ENCODE measurements at places on chromosomes 4 and X.
A peak's percentile ranks its signal among the peaks of the same experiment; 100 is the strongest.

DNA sequence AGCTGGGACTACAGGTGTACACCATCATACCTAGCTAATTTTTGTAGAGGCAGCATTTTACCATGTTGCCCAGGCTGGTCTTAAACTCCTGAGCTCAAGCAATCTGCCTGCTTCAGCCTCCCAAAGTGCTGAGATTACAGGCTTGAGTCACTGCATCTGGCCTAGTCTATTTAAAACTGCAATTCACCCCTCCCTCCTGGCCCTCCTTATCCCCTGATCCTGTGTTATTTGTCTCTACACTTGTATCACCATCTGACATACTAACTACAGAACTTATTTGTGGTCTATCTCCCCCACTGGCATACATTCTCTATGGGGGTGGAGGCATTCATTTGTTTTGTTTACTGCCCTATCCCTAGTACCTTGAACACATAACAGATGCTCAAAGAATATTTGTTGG lies 23.7 kb downstream of the CC2D2A start:
- H3K4me3 ChIP-seq, result no peak overlapping the region
- no peak overlapping the region for H3K27ac ChIP-seq
- no peak for DNase-seq
- H3K27me3 ChIP-seq, result no peaks in the 10 kb centered on the region
- no peaks in the 10 kb centered on the region for H3K4me1 ChIP-seq

- no peaks in the 10 kb centered on the region for H3K36me3 ChIP-seq
- no peak overlapping the region for H3K27ac ChIP-seq
- H3K4me3 ChIP-seq, result no peak overlapping the region
- H3K4me1 ChIP-seq, result peaks cover 6% of the 10 kb centered on the region
- no peaks in the 10 kb centered on the region for H3K27me3 ChIP-seq
Observed at GRCh38 chr4:150217192-150217591, 138.9 kb downstream of the DCLK2 start.

- H3K36me3 ChIP-seq, result no peaks in the 10 kb centered on the region
- no peak overlapping the region for H3K27ac ChIP-seq
- no peaks in the 10 kb centered on the region for H3K27me3 ChIP-seq
- no peak overlapping the region for H3K4me3 ChIP-seq
- DNase-seq, result no peak
- no peaks in the 10 kb centered on the region for H3K4me1 ChIP-seq
Observed at GRCh38 chr4:127560755-127561154, 72.0 kb upstream of the INTU start.

GRCh38 chr4:142366769-142367181 lies 479.3 kb downstream of the INPP4B start:
- H3K27me3 ChIP-seq, result no peaks in the 10 kb centered on the region
- H3K4me3 ChIP-seq, result no peak overlapping the region
- DNase-seq, result no peak
- H3K27ac ChIP-seq, result no peak overlapping the region
- no peaks in the 10 kb centered on the region for H3K4me1 ChIP-seq

DNA sequence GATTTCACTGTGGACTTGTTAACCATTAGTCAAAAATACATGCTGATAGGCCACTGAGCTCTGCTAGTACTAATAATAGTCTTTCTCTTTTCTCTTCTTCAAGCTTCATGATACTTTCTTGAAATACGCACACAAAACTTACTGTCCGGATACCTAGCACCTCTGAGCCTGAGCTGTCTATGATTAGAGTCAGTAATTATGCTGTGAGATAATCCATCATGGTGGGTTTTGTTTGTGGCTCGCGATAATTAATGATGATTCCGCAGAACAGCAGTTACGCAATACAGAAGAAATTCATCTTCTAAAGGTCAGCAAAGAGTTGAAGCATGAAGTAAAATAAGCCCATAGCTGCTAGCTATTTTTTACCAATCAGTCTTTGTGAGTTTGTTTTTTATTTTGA lies 511.5 kb upstream of the GALNT7 start:
- H3K4me3 ChIP-seq, result no peak overlapping the region
- no peaks in the 10 kb centered on the region for H3K27me3 ChIP-seq
- no peak for DNase-seq
- H3K36me3 ChIP-seq, result no peaks in the 10 kb centered on the region

DNA sequence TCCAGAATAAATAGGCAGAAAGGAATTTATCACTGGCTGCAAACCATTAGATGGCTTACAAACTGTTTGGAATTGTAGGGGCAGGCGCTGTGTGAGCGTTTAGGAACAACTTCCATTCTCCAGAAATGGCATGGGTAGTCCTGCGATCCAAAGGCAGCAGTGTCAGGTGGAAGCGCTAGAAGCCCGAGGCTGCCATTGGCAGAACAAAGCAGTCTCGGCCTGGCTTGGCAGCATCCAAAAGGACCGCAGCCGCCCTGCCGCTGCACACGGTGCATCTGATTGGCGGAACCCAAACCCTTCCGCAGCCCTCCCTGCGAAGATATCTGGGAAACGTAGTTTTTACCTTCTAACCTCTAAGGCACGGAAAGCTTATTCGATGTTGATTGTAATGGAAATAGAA lies 23.6 kb upstream of the YTHDC1 start:
- H3K27me3 ChIP-seq, result no peaks in the 10 kb centered on the region
- H3K27ac ChIP-seq, result no peak overlapping the region
- peak; percentile 75 for DNase-seq
- no peaks in the 10 kb centered on the region for H3K36me3 ChIP-seq

DNA sequence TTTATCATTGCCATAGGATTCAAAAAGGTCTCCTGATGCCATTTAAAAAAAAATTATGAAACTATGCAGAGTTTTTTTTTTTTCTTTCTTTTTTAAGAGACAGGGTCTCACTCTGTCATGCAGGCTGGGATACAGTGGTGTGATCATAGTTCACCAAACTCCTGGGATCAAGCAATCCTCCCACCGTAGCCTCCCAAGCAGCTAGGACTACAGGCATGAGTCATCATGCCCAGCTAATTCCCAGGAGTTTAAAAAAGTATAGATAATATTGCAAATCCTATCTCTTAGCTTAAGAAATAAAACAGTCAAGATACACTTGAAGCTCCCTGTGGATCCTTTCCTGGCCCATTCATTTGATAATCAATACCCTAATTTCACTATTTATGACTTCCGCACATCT lies 58.6 kb upstream of the PRSS48 start:
- peaks cover 9% of the 10 kb centered on the region for H3K4me1 ChIP-seq
- H3K27me3 ChIP-seq, result no peaks in the 10 kb centered on the region
- no peak overlapping the region for H3K27ac ChIP-seq
- no peak for DNase-seq
- no peak overlapping the region for H3K4me3 ChIP-seq
- no peaks in the 10 kb centered on the region for H3K36me3 ChIP-seq

DNA sequence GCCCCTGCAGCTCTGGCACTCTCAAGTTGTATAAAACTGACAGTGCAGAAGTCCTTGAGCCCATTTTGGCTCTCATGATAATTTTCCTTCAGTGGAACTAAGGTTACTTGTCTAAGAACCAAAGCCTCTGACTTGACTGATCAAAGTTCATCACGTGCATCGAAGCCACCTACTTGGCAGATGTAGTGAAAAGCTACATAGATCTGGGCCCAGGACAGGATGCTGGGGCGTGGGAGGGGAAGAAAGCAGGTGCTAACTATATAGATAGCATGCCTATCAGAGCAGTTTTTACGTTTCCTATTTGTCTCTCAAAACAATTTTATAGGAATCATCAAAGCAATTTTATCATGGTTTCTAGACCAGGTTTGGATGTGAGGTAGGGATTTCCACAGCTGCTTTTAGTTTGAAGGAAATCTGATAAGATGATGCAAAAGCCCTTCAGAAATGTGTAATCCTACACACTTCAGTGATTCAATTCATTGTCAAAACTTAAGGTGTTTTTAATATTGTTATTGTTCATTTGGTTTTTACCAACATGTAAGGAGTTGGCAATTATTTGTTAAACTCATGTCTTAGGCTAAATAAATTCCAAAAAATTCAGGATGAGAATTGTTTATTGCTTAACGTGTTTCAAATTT lies 1.2 kb upstream of the CD40LG start:
- no peak overlapping the region for H3K27ac ChIP-seq
- no peak overlapping the region for H3K4me3 ChIP-seq
- H3K4me1 ChIP-seq, result no peaks in the 10 kb centered on the region
- H3K36me3 ChIP-seq, result no peaks in the 10 kb centered on the region
- no peak for DNase-seq

DNA sequence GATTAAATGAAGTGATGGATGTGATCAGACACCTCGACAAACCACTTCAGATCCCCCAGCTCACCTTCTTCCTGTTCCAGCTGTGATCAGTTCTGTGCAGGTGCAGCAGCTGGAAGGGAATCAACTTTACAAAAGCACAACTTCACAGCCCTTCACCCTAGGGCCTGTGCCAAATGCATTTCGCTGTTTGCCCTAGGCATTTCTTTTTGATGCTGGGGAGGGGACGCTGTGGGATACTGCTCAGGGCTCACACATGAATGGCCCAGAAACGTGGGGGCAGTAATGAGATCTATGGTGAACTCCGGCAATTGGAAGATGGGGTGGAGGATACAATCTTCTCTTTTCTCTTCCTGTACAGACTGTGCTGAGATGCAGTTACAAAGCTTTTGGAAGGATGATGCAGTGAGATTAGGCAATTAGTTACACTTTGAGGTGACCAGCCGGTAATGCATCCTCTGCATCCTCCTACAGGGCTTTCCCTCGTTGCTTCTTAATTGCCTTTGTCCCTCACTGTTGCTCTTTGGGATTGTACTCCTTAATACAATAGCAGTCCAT lies 215.1 kb upstream of the PITX2 start:
- H3K27me3 ChIP-seq, result no peaks in the 10 kb centered on the region
- no peaks in the 10 kb centered on the region for H3K36me3 ChIP-seq
- DNase-seq, result no peak
- no peak overlapping the region for H3K4me3 ChIP-seq
- H3K27ac ChIP-seq, result no peak overlapping the region

GRCh38 chr4:79673377-79673776 lies 265.3 kb upstream of the GK2 start:
- H3K36me3 ChIP-seq, result no peaks in the 10 kb centered on the region
- no peak overlapping the region for H3K27ac ChIP-seq
- DNase-seq, result no peak
- H3K4me1 ChIP-seq, result no peaks in the 10 kb centered on the region
- H3K27me3 ChIP-seq, result no peaks in the 10 kb centered on the region

- H3K27ac ChIP-seq, result peak overlapping the region; percentile 5
- H3K36me3 ChIP-seq, result peaks cover 4% of the 10 kb centered on the region
- no peaks in the 10 kb centered on the region for H3K27me3 ChIP-seq
- no peak overlapping the region for H3K4me3 ChIP-seq
- DNase-seq, result no peak
Observed at GRCh38 chr4:145887241-145887991, 51.2 kb downstream of the ZNF827 start.

GRCh38 chrX:49999087-49999486 lies 76.7 kb downstream of the CLCN5 start:
- H3K27me3 ChIP-seq, result no peaks in the 10 kb centered on the region
- no peak for DNase-seq
- H3K4me1 ChIP-seq, result no peaks in the 10 kb centered on the region
- H3K27ac ChIP-seq, result no peak overlapping the region
- H3K4me3 ChIP-seq, result no peak overlapping the region

GRCh38 chr4:65046192-65047133 lies 623.8 kb downstream of the EPHA5 start:
- no peak overlapping the region for H3K4me3 ChIP-seq
- no peaks in the 10 kb centered on the region for H3K4me1 ChIP-seq
- no peaks in the 10 kb centered on the region for H3K27me3 ChIP-seq
- H3K27ac ChIP-seq, result no peak overlapping the region

GRCh38 chr4:45944000-45944399 lies 179.9 kb downstream of the GABRG1 start:
- no peak for DNase-seq
- no peak overlapping the region for H3K4me3 ChIP-seq
- no peaks in the 10 kb centered on the region for H3K36me3 ChIP-seq

GRCh38 chrX:46695491-46695890 lies 63.4 kb downstream of the SLC9A7 start:
- no peak for DNase-seq
- no peaks in the 10 kb centered on the region for H3K4me1 ChIP-seq
- no peaks in the 10 kb centered on the region for H3K36me3 ChIP-seq
- H3K27ac ChIP-seq, result no peak overlapping the region

DNA sequence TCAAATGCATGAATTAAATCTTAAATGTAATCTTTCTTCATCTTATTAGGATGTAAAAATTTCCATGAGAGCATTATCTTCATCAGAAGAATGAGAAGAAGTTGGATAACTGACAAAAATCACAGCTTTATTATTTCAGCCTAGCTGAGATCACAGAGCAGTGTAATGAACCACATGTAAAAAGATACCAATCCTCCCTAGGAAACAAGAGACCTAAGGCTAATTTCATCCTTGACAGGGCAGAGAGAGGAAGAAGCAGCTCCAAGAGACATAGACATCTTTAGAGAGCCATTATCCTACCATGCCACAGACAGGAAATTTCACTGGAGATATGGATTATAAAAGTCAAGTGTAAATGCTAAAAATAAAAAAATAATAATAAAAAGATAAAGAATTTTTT lies 40.9 kb upstream of the IL15 start:
- H3K36me3 ChIP-seq, result no peaks in the 10 kb centered on the region
- no peaks in the 10 kb centered on the region for H3K4me1 ChIP-seq
- no peak overlapping the region for H3K27ac ChIP-seq
- H3K4me3 ChIP-seq, result no peak overlapping the region
- H3K27me3 ChIP-seq, result no peaks in the 10 kb centered on the region

- peaks cover 9% of the 10 kb centered on the region for H3K4me1 ChIP-seq
- H3K36me3 ChIP-seq, result no peaks in the 10 kb centered on the region
- peak overlapping the region; percentile 83 for H3K27ac ChIP-seq
- peak; percentile 55 for DNase-seq
- peak overlapping the region; percentile 55 for H3K4me3 ChIP-seq
Observed at GRCh38 chrX:129678614-129679195, 23.9 kb upstream of the APLN start.

GRCh38 chr4:74014332-74014731 lies 15.9 kb upstream of the CXCL5 start:
- no peak overlapping the region for H3K4me3 ChIP-seq
- no peak overlapping the region for H3K27ac ChIP-seq
- no peak for DNase-seq
- H3K27me3 ChIP-seq, result no peaks in the 10 kb centered on the region
- no peaks in the 10 kb centered on the region for H3K36me3 ChIP-seq
- H3K4me1 ChIP-seq, result no peaks in the 10 kb centered on the region

DNA sequence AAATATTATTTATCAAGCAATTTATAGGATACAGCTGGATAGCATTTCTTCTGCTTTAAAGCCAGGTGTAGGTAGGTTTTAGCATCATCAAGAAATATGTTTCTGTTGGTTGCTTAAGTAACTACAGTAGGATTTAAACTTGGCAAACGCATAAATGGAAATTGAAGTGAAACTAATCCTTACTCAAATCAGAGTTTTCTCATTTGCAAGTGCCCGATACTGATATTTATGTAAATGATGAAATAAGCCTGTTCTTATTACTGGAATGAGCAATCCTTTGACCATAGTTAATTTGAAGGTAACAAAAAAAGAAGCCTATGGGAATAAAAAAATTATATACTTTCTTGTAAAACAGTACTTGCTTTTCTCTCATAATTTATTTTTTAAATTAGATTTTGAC lies 23.2 kb upstream of the PIGA start:
- no peak overlapping the region for H3K27ac ChIP-seq
- H3K4me3 ChIP-seq, result no peak overlapping the region
- H3K4me1 ChIP-seq, result no peaks in the 10 kb centered on the region
- no peaks in the 10 kb centered on the region for H3K27me3 ChIP-seq
- H3K36me3 ChIP-seq, result no peaks in the 10 kb centered on the region
- no peak for DNase-seq

- H3K4me1 ChIP-seq, result peaks cover 9% of the 10 kb centered on the region
- H3K4me3 ChIP-seq, result no peak overlapping the region
- H3K27ac ChIP-seq, result no peak overlapping the region
- H3K27me3 ChIP-seq, result no peaks in the 10 kb centered on the region
- no peak for DNase-seq
Observed at GRCh38 chrX:135977611-135978010, 3.8 kb upstream of the MMGT1 start.

GRCh38 chr4:140315438-140315837 lies 58.0 kb upstream of the SCOC start:
- H3K4me1 ChIP-seq, result no peaks in the 10 kb centered on the region
- H3K36me3 ChIP-seq, result no peaks in the 10 kb centered on the region
- H3K4me3 ChIP-seq, result no peak overlapping the region
- H3K27ac ChIP-seq, result no peak overlapping the region
